ENCODE measurements at places on chromosomes 12 and 14. TPM values are rescaled to one million over a fixed set of nuclear protein-coding genes. Genes with fewer than 3 reads are reported as not detected.

KCTD10 gene
- total RNA-seq: 89.2 TPM

KRT6A gene
- total RNA-seq: 0.56 TPM

APOF gene
- total RNA-seq: not detected

SLC5A8 gene
- total RNA-seq: not detected

DBX2 gene
- not detected for total RNA-seq

ASIC1 gene
- 1.0 TPM for total RNA-seq

ARHGAP9 gene
- not detected for total RNA-seq

PLXNC1 gene
- total RNA-seq: 0.09 TPM

NOXRED1 gene
- 0.09 TPM for total RNA-seq

ZBTB42 gene
- 3.5 TPM for total RNA-seq

KLHDC1 gene
- 1.1 TPM for total RNA-seq

RNASE7 gene
- not detected for total RNA-seq

SYCP3 gene
- 0.09 TPM for total RNA-seq

SERPINA5 gene
- total RNA-seq: 1.2 TPM

MMP19 gene
- 2.6 TPM for total RNA-seq

TTC9 gene
- under 0.01 TPM for total RNA-seq

AMIGO2 gene
- 10.2 TPM for total RNA-seq

PMEL gene
- 0.19 TPM for total RNA-seq

IRAK3 gene
- 5.6 TPM for total RNA-seq

GLIPR1L1 gene
- total RNA-seq: not detected

BDKRB1 gene
- total RNA-seq: not detected

POTEM gene
- total RNA-seq: not detected

OTOGL gene
- 1.4 TPM for total RNA-seq

KRT85 gene
- not detected for total RNA-seq

KRT3 gene
- not detected for total RNA-seq

CFAP251 gene
- total RNA-seq: 1.1 TPM

RNASE2 gene
- total RNA-seq: not detected

CCDC197 gene
- not detected for total RNA-seq

LHX5 gene
- not detected for total RNA-seq

MYH6 gene
- not detected for total RNA-seq

SLC17A8 gene
- not detected for total RNA-seq

LACRT gene
- total RNA-seq: not detected

PTCSC3 gene
- total RNA-seq: not detected

CMA1 gene
- total RNA-seq: not detected

YEATS4 gene
- 14.1 TPM for total RNA-seq

VWF gene
- total RNA-seq: 1,224 TPM

OAS2 gene
- 5.8 TPM for total RNA-seq

PPM1H gene
- 3.8 TPM for total RNA-seq

PLEKHD1 gene
- total RNA-seq: under 0.01 TPM
